NCI-H446 treated with DMSO at 0.1 percent for 48 hours (cell line): ENCODE measurements at places on chromosomes 2 and 18.

DNA sequence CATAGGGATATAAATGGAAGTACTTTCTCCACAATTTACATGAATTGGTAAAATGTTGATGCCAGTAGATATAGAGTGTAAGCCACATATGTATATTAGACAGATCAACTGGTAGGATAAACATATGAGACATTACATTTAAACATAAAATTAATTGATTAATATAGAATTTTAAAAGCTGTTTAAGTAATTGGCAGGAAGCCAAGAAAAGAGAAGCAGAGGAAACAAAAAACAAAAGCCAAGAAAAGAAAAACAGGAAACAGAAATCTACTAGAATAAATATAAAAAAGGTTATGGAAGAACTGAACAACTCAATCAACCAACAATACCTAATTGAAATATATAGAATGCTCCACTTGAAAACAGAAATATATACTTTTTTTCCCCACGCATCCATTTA lies 920.1 kb upstream of the TMEFF2 start:
- DNase-seq, result no peak

DNA sequence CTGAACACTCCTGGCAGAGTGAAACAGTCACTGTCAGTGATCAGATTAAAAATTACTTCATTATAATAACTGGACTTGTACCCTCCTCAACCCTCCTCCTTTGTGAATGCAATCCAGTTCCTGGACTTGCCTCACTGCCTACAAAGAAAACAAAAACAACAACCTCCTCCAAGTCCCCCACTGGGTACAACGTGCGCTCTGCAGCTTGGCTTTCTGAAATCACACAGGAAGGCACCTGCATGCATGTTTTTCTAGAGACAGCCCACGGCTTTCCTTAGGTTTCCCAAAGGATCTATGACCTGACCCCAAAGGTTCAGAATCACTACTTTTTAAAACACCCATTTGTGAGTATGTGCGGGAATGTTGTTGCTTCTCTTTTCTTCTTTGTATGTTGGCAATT lies 61.4 kb upstream of the TUBA3E start:
- DNase-seq, result no peak

DNA sequence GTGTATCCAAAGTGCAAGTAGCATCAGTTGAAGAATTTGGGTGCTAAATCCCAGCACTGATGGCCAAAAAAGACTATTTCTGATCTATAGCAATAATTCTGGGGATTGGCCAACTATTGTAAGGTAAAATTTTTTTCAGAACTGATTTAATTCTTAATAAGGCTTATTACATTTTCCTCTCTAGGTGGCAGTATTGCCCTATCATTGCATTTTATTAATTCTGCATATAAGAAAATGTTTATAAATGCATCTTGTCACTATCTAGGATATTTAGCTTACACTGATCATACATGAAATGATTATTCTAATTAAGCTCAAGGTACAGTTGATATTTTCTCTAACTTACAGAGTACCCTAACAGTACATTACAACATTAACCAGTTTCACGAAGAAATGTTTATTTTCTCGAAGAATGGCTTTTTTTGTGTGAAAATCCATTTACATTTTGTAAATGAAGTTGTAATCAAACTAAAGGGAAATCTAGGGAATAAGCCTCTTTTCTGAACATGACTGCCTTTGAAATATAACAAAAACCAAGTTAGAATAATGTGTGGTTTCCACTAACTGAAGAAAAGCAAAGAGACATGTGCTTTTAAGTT lies 11.0 kb downstream of the TTN start:
- DNase-seq, result peak; percentile 43

DNA sequence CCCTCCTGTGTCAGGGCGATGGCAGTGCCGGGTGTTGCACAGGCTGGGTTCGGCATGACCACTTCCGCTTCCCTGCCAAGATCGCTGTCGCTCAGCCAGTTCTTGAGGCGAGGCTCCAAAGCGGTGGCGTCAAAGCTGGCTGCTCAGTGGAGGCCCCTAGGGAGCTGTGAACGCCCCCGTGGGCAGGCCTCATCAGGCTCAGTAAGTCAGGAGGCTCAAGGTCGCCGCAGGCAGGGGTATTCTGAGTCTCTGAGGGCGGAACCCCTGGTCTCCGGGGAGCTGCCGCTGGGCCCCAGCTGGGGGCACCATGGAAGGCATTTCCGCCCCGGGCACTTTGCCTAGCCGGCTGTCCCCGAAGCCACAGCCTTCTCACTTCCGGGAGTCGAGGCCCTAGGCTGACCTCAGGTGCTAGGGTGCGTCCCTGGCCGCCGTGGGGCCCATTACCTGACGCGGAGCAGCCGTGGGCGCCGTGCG lies 210.4 kb downstream of the SOCS6 start:
- peak; percentile 12 for DNase-seq

GRCh38 chr18:31931886-31932240 lies 11.1 kb downstream of the TRAPPC8 start:
- DNase-seq, result no peak
